ENCODE measurements at places on chromosomes 16 and 17.

DNA sequence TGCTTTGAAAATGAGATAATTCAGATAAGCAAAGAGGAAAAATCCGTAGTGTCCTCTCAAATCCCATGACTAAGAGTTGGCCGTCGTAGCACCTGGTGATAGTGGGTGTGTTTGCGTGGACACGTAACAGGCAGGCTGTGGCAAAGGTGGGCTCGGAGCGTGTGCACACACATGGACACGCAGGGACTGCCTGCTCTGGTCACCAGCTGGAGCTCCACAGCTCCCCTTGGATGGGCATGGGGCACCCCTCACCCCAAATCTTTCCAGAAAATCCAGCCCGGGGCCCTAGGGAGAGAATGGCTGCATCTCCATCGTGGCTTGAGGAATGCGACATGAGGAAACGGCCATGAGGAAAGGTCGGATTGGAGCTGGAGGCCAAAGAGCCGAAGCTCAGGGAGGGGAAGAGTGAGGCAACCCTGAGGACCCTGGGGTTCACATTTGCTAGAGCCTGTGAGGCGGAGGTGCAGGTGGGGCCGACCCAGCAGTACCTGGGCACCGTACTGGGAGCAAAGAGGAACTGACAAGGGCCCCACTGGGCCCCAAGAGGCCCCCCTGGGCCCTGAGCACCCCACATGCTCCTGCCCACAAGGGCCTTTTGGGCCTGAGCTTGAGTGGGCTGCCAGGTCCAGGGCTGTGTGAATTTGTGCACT, 51.6 kb downstream of the DNAH17 start:
- DNase-seq, result no peak

DNA sequence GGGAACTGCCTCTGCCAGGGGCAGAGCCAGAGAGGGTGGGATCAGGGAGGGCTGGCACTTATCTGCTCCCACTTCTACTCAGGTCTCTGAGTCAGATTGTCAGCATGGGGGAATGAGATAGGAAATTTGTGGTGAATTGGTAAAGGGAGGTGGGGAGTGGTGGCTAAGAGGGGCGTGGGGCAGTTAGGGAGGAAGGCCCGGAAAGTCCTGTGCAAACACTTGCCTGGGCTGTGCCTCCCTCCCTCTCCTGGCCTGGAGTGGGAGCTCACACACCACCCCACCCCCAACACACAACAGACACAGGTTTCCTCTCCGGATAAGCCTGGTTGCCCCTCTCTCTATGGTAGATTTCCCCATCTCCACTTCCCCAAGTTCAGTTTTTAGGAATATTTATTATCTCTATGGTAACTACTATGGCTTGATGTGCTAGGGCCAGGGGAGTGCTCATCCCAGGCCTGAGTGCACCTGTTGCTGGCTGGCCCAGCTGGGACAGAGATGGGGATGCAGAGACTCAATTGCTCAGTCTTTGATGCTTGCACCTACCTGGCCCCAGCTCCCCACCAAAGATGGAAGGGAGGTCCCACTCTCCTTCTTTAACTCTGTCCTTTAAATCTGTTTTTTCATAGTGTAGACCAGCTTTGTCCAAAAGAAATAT, 2.7 kb downstream of the SPNS2 start:
- no peak for DNase-seq

- peak; percentile 53 for DNase-seq
Measured at GRCh38 chr16:85126705-85127378, 14.6 kb upstream of the CIBAR2 start.

- DNase-seq, result no peak
Measured at GRCh38 chr17:17570798-17571716, 20.5 kb downstream of the PEMT start.

- peak; percentile 98 for DNase-seq
Measured at GRCh38 chr17:45247429-45248131, 14.3 kb downstream of the SPATA32 start.

GRCh38 chr16:41439-42068, 11.9 kb downstream of the POLR3K start:
- DNase-seq, result no peak

DNA sequence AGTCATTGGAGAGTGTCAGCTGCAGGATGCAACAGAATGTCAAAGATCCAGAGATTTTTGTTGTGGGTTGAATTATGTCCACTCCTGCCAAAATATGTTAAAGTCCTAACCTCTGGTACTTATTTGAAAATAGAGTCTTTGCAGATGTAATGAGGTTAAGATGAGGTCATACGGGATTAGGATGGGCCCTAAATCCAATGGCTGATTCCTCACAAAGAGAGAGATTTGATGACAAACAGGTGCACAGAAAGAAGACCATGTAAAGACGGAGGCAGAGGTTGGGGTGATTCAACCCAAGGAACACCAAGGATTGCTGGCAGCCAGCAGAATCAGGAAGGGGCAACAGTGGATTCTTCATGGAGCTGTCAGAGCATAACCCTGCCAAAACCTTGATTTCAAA, 34.5 kb upstream of the USP22 start:
- no peak for DNase-seq

GRCh38 chr17:65099941-65100315, 37.2 kb upstream of the RGS9 start:
- DNase-seq, result peak; percentile 67

GRCh38 chr17:8225813-8226535, 15.6 kb upstream of the AURKB start:
- peak; percentile 68 for DNase-seq

DNA sequence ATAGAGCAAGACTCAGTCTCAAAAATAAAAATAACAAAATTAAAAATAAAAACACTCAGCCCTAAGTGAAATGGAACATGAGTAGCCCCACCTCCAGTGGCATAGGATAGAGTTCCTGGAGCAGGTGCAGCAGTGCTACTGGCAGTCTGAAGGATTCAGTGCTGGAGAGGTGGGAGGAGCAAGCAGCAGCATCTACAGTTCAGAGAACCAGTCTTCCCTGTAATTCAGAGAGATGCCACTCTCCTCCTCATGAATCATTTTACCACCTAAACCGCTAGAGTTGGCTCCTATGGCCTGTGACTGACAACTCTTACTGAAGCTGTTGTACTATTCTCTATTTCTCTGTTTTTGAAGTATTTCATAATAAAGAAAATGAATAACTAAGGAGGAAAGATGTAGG, 56.0 kb upstream of the SMURF2 start:
- no peak for DNase-seq

DNA sequence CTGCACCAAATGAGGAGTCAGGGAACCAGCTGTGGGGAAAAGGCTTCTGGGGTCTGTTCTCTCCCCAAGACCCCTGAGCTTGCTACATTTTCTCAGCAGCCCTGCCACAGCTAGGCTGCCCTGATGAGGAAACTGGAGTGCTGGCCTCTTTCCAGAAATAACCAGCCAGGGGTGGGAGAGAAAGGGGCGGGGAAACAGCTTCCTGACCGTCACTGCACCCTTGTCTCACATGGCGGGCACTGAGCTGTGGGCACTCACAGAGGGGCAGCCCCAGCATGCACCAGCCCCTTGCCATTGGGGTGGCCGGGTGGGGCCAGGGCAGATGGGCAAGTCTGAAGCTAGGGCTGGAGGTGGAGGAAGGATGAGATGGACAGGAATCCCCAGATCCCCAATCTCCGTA, 2.9 kb downstream of the SRL start:
- DNase-seq, result no peak

DNA sequence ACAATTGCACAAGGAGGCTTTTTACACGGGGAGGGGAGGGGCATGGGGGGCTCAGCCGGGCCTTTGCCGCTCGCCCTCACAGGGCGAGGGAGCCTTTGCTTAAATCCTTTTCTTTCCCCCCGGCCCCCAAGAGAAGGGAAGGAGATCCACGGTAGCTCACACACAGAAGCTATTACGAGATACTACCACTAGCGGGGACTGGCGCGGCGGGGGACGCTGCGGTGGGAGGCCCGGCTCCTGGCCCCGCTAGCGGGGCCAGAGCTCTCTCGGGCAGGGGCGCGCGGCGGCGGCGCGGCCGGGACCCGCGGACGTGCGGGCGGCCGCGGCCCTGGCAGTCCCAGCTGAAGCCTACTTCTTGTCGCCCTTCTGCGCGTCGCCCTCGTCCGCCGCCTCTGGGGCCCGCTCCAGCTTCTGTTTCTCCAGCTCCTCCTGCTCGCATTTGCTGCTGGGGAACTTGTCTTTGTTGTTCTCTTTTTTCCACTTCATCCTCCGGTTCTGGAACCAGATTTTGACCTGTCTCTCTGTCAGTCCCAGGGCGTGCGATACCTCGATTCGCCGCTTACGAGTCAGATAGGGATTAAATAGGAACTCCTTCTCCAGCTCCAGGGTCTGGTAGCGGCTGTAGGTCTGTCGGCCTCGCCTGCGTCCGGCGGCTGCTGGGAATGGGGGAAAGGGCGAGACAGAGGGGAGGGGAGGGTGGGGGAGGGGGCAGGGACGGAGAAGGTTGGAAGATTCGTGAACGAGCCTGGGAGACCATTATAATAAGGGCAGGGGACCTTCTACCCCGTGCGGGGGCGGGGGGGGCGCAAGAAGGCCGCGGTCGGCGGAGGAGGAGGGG, 2.0 kb downstream of the HOXB8 start:
- peak; percentile 50 for DNase-seq

- DNase-seq, result no peak
Measured at GRCh38 chr16:47136099-47136842, 7.5 kb downstream of the NETO2 start.

DNA sequence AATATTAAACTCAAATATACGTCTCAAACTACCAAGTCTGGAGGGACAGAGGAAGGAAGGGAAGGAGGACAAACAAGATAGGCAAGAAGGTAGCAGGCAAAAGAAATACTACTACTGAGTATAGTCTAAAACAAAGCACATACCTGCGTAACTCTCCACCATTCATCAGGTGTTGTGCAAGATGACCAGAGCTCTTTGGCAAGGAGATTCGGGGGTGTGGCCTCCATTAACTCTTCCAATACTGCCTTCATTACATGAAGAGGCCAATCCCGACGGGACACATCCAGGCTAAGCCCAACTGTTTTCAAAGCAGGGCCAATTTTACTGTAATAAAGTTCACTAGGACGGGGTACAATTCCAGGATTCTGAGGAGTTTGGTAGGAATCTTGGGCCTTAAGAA, 38.2 kb upstream of the ARL6IP1 start:
- DNase-seq, result no peak

GRCh38 chr17:69762766-69763165, 312.3 kb upstream of the KCNJ16 start:
- no peak for DNase-seq

GRCh38 chr16:84810518-84811273, 9.1 kb upstream of the CRISPLD2 start:
- DNase-seq, result no peak

DNA sequence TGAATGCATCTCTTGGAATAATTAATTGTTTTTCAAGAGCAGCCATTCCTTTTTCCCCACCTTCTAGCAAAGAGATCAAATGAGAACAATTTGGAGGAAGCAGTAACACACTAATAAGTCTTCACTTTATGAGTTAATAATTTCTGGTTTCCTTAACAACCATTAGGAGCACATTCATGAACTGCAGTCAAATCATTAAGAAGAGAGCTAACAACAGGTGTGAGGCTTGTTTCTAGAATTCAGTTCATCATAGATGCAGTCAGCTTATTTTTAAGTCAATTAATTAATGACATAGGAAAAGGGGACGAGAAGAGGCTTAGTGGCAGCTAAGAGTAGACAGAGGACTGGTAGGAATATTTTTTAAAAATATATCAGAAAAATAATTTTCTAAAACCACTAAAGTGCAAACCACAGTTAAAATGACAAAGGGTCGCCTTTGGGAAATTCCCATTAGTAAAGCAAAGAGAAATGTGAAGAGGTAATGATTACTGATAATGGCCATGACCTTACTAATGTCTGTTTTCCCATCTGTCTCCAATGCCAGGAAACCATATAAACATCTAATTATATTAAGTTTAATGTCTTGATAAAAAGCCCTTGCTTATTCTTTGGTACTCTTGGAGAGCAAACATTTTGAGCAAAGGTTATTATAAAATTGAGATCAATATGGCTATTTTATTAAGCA, 184.2 kb downstream of the KCNJ2 start:
- DNase-seq, result no peak

DNA sequence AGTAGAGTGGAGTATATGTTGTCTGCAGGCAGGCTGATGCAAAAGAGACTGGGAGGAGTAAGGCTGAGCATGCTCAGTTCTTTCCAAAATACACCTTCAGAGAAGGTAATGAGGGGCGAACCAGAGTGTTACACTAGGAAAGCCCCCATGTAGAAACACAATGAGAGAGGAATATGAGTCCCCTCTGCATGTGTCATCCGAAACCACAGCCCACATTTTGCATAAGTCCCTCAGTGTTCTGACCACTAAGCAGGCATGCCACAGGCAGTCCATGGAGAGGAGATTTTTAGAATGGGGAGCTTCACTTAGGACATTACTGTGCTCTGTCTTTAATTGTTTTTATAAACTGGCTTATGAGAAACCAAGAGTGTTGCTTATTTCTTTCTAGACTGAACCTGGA, 32.0 kb downstream of the SLC6A2 start:
- DNase-seq, result no peak

DNA sequence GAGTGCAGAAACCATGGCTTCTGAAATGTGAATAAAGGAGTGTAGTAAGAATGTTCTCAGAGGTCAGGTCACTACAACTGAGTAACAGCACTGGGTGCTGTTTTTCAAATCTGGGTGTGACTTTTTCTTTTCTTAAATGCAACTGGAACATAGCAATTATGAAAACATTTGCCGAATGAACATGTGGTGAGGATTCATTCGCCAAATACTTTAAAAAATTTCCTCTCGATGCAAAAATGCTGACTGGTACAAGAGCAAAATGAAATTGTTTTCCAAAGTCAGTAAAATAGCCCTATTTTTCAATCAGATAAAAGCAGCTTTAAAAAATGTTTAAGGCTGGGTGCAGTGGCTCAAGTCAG, 18.6 kb downstream of the ZDHHC7 start:
- DNase-seq, result no peak

DNA sequence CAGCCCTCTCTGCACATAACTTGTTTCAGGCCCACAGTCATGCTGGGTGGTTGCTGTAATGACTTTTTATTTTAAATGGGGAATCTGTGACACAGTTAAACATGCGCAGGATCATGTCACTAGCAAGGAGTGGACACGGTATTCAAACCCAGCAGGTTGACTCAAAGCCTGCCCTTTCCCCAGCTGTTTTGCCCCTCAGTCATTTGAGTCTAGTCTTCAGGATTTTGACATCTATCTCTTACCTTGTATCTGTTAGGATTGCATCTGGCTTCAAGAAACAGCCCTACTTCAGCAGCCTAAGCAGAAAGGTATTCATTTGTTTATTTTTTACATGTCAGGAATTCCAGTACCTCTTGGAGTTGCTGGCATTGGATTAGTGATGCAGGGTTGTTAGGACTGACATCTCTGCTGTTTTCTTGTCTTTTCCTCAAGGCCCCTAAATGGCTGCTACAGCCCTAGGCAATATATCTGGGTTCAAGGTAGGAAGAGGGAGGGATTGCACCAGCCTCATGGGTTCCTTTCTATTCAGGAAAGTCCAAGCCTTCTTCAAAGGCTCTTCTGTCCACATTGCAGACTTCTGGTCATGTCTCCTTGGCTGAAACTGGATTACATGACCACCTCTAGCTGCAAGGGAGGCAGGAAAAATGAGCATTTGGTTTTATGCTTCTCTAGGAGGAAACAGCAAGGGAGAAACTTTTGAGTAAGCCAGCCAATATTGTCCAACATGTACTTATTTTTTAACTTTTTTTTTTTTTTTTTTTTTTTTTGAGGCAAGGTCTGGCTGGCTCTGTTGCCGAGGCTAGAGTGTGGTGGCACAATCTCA, 22.8 kb downstream of the ABCC1 start:
- DNase-seq, result no peak

GRCh38 chr17:78315355-78316114, 44.3 kb downstream of the SOCS3 start:
- peak; percentile 68 for DNase-seq

GRCh38 chr16:30982548-30983288, 2.3 kb upstream of the HSD3B7 start:
- DNase-seq, result no peak
